Right forelimb (tissue), 1 donor: ENCODE measurements at places on chromosomes 16 and 17.

- no peak for DNase-seq
These were observed 13.8 kb downstream of the ITGB3 start for GRCh38 chr17:47267354-47267828.

GRCh38 chr16:48131201-48131935, 24.4 kb downstream of the ABCC12 start:
- DNase-seq, result no peak

DNA sequence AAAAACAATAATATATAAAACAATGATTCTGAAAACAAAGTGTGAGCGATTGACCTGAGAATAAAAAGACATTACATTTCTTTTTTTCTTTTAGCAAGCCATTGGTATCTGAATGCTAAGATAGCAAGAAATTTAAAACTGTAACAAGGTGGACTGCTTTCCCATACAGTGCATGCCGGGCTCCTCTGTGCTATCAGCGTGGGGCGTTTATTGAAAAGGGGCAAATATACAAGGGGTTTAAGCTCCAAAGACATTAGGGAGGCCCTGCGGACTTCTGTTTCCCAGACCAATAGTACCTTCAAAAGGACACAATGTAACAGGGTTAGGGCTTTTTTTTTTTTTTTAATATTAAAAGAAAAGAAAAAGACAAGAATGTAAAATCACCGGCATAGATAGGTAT, 261.3 kb downstream of the ZFHX3 start:
- no peak for DNase-seq

DNA sequence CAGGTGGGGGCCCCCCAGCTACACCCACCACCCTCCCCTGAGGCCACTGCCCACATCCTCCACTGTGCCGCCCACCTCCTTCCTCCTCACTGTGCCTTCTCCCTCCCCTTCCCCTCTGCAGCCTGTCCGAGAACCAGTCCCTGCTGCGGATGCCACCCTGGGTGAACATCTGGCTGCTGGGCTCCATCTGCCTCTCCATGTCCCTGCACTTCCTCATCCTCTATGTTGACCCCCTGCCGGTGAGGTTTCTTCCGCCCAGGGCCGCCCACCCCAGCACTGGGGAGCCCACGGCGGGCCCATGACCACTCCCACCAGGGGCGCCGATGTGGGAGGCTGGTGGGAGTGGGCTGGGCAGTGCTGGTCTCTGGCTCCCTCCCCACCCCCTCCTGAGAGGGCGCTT, 22.1 kb downstream of the RABEP2 start:
- no peak for DNase-seq
